ENCODE measurements at places on chromosomes 1 and 21. TPM values are rescaled to one million over a fixed set of nuclear protein-coding genes. Genes with fewer than 3 reads are reported as not detected.

Gene SPRR2F
- total RNA-seq, result not detected

Gene APCS
- total RNA-seq, result not detected

Gene LYPD8
- not detected for total RNA-seq

Gene KCNT2
- 2.0 TPM for total RNA-seq

Gene TBX19
- 0.98 TPM for total RNA-seq

Gene AIRE
- total RNA-seq, result under 0.01 TPM

Gene VANGL1
- 22.4 TPM for total RNA-seq

Gene FCAMR
- total RNA-seq, result not detected

Gene IL12RB2
- total RNA-seq, result not detected

Gene KIAA1614
- 4.0 TPM for total RNA-seq

Gene DISP1
- total RNA-seq, result 2.0 TPM

Gene TGFB2
- total RNA-seq, result 2.3 TPM

Gene DCLRE1B
- total RNA-seq, result 6.5 TPM

Gene RPE65
- not detected for total RNA-seq

Gene OR2AK2
- total RNA-seq, result not detected

Gene LCE3D
- total RNA-seq, result not detected

Gene TNNI3K
- 0.10 TPM for total RNA-seq

Gene IL20
- total RNA-seq, result not detected

Gene DNAI4
- total RNA-seq, result 2.6 TPM

Gene PRAMEF11
- not detected for total RNA-seq

Gene KIFAP3
- total RNA-seq, result 18.0 TPM

All from vein endothelial cell (primary cell).